ENCODE measurements at places on chromosomes 2 and 18.

- DNase-seq, result no peak
Measured at GRCh38 chr2:11520092-11520693, 13.7 kb upstream of the GREB1 start.

GRCh38 chr2:24435391-24436316 is 55.4 kb upstream of the NCOA1 start:
- peak; percentile 64 for DNase-seq

DNA sequence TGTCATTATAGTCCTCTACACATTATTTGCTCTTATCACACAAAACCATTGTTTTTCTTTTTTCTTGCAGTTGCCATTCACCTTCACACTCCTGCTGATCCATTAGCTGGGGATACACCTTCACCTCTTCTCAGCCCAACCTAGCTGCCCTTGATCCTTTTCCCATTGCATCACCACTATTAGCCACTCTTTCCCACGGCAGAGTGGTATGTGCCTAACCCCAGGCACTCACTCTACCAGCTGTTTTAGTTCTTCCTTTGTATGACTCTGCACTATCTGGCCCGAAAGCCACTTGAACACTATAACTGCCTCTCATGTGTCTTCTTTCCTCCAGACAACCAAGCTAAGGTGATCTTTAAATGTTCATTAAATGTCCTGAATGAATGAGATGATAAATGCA is 145.4 kb upstream of the PIK3C3 start:
- no peak for DNase-seq

DNA sequence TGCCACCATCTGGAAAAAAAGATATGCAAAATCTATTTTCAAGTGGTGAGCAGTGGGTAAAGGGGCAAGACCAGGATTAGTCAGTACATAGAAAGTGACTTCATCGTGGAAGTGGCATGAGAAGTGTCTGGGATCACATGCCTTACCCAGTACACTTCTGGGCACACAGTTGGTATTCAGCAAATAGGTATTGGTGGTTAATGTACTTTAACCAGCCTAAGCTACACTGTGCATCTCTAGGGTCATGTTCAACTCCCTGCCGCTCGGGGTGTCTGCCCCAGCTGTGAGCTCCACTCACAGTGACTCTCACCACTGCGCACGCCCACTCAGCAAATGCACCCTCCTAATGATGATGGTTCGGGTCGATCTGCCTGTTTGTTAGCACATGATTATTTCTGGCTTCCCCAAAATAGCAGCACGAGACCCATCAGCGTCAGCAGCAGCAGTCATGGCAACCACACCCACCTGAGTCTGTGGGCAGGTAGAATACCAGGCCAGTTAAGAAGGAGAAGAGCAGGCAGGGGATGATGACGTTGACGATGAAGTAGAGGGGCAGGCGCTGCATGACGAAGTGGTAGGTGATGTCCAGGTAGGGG is 11.1 kb downstream of the CHRNA1 start:
- no peak for DNase-seq

DNA sequence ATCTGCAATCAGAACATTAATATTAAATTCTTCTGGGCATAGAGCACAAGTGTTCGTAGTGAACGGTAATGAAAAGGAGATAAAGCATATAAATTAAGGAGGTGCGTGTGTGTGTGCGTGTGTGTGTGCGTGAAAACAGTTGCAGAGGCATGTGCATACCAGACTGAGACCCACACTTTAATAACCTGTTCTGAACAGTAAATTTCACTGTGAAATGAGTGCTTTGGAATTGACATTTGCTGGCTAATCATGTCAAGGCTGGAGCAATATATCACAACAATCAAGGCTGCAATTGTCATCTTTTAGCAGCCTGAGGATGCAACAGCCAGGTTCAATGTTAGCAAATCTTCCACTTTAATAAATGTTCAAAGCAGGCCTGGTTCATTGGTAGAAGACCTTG is 57.9 kb downstream of the DCDC2C start:
- no peak for DNase-seq

DNA sequence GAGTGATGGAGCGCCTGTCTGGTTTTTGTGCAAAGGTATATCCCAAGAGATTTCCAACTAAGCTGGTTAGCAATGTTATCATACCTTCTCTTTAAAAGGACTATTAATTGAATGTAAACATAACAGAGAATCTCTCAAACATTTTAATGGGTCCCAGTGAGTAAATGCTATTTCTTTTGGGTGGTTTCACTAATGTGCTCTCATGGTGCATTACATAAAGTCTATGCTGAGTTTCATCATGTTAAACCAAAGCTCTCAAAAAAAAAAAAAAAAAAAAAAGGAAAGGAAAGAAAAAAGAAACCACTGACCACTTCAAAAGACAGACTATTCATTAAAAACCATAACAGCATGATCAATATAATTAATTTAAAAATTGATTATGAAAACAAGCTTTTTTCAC is 119.1 kb upstream of the SCN1A start:
- DNase-seq, result no peak

DNA sequence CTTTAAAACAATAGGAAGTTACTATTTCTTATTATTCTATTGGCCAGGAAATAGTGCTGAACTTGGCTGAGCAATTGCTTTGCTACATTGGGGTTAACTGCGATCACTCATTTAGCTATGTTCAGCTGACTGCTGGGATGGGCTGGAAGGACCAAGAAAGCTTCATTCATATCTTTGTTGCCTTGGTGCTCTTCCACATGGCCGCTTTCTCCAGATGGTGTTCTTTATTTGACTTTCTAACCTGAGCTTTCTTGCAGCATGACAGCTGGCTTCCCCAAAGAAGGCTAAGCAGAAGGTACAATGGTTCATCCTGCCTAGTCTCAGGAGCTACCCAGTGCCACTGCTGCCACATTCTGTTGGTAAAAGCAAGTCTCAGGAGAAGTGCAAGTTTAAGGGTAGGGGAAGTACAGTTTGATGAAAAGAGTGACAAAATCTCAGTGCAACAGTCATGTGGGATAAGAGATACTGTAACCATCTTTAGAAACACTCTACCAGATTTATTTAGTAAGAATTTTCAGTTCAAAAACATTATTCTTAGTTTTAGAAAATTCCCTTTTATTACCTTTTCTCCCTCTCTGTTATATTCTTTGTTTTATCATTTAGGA is 180.6 kb upstream of the RBMS1 start:
- no peak for DNase-seq

DNA sequence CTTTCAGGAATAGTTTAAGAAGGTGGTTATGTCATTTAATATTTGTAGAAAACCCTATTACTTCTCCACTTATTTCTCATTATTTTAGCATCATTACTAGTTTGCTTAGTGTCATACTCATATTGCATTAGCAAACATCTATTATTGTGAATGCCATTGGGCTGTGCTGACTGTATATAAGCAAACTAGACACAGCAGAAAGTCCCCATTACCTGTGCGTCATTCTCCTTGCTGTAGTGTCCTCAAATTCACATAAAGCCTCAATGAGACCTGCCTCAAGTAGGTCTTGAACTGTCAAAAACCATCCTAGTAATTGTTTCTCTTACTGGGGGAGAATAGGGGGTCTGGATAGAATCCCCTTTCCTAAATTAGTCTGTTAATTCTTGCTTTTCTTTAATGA is 43.6 kb downstream of the MALT1 start:
- no peak for DNase-seq

DNA sequence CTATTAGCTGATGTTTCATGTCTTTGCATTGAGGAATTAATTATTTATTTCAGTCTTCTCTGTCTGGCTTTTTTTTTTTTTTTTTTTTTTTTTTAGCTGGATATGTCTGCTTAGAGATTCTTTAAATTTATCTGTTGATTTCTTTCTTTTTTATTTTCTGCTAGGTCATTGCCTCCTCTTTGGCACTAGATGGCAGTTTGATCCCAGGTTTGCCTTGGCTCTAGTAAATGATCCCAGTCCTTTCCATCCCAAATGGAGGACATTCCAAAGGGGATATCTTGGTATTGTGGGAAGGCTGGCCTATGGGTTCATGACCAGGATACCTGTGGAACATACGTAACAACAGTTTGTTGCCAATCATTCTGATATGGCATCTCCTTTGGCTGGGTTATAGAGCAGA is 339.5 kb upstream of the GCFC2 start:
- DNase-seq, result no peak

GRCh38 chr2:197332641-197333040 is 22.1 kb upstream of the ANKRD44 start:
- DNase-seq, result no peak

DNA sequence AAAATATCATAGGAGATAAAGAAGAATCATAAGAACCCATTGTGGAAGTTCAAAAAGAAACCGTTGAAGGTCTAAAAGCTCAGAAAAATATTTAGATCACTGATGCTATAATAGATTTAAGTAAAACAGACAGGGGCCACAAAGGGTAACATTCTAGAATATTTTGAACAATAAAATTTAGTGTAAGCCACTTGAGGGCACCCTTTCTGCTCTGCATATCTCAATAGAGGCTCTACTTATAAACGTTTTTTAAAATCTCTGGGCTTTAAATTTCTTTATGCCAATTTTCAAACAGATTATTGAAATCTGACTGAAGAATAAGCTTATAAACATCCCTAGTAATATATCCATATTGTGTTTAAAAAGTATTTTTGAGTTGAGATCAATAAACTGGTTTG is 57.6 kb upstream of the IL1RL1 start:
- DNase-seq, result no peak

- peak; percentile 8 for DNase-seq
Measured at GRCh38 chr2:41694536-41695049, 353.2 kb upstream of the PKDCC start.

DNA sequence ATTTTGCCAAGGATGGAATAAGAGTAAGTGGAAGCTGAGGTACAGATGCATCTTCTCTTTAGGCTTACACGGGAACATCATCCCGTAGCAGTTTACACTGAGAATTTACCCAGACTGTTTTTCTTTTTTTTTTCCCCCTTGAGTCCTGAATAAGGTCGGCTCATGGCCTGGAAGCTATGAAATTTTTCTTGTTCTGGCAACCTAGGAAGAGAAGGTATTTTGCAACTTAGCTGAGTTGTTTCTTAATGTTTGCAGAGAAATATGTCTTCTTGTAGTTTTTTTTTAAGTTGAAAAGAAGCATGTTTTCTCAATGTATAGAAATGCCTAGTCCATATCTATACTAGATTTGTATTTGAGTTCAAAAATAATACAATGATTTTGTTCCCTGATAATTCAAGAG is 712.5 kb downstream of the TDRD15 start:
- DNase-seq, result no peak

- peak; percentile 80 for DNase-seq
Measured at GRCh38 chr2:219029829-219030165, 11.5 kb downstream of the CFAP65 start.

DNA sequence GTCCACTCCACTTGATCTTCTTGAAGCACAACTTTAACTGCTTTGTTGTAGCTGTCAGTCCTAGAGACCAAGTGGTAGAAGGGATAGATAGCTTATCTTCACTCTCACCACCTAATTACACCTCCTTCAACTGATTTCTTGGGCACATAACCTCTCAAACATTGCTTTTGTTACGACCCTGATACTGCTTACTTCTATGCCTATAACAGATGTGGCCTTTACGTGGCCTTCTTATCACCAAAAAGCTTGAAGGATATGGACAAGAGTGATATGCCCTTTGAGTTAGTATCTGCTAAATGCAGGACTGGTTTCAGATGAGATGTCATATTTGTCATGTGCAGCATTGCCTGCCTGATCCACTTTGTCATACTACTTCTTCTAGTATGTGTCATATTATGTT is 847.2 kb downstream of the TDRD15 start:
- no peak for DNase-seq

GRCh38 chr2:14632133-14632936 is at the start of gene LRATD1:
LRATD1 (plus strand) TSS chr2:14632717; CDS start chr2:14633980, 1,263 bp downstream.
- peak; percentile 78 for DNase-seq

DNA sequence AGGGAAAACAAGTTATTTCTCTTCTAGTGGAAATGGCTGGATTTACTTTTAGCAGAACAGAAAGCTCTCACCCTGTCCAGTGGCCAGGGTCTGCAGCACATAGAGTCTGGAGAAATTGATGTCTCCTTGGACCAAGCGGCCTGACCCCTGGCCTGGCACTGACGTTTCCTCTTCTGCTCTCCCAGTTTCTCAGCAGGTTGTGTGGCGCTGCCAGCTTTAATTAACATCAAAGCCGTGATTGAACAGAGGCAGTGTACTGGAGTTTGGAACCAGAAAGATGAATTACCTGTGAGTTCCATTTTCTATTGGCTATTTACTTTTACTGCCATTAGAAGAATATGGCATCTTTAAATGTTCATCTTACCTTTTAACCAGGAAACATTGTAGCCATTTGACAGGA is 20.9 kb downstream of the CD8A start:
- DNase-seq, result no peak

DNA sequence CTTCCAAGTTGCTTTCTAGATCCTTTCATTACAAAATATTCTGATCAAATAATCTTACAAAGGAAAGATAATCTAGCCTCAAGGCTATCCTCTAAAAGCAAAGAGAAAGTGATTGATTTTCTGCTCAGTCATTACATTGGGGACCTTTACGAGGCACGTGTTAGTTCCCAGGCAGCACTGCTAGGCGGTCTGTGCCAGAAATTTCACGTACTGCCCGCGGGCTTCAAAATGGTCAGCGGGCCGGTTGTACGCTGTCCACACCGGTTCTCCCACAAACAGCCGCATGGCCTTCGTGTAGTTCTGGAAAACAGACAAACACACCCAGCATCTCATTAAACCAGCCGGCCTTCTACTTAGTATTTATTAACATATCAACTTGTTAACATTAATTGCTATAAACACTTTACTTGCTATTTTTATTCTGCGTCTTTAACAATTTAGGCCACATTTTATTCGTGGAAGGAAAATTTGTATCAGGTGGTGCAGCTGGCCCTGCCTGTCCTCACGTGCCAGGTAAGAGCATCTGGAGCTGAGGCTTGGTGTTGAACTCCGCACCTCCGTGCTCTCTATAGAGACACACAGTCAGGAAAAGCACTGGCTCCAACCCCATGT is 20.4 kb downstream of the ADI1 start:
- no peak for DNase-seq

- no peak for DNase-seq
Measured at GRCh38 chr2:231187736-231188505, 10.5 kb upstream of the ARMC9 start.

All from globus pallidus (tissue), 1 donor.